Colonic mucosa (tissue), 4 donors: ENCODE measurements at places on chromosomes 13 and 19. TPM values are rescaled to one million over a fixed set of nuclear protein-coding genes. Genes with fewer than 3 reads are reported as not detected.

The MYBPC2 gene
- not detected for total RNA-seq

The INAFM1 gene
- 19.6 TPM for total RNA-seq

The ZNF667 gene
- 1.3 TPM for total RNA-seq

The CCDC169 gene
- 1.3 TPM for total RNA-seq

The ZNF787 gene
- total RNA-seq: 69.2 TPM

GRCh38 chr13:107865318-107865575, 350.1 kb downstream of the LIG4 start:
- H3K27me3 ChIP-seq: peaks cover 25% of the 10 kb centered on the region
- H3K4me3 ChIP-seq: no peak overlapping the region
- no peaks in the 10 kb centered on the region for H3K4me1 ChIP-seq
- no peak for DNase-seq
- no peaks in the 10 kb centered on the region for H3K36me3 ChIP-seq

DNA sequence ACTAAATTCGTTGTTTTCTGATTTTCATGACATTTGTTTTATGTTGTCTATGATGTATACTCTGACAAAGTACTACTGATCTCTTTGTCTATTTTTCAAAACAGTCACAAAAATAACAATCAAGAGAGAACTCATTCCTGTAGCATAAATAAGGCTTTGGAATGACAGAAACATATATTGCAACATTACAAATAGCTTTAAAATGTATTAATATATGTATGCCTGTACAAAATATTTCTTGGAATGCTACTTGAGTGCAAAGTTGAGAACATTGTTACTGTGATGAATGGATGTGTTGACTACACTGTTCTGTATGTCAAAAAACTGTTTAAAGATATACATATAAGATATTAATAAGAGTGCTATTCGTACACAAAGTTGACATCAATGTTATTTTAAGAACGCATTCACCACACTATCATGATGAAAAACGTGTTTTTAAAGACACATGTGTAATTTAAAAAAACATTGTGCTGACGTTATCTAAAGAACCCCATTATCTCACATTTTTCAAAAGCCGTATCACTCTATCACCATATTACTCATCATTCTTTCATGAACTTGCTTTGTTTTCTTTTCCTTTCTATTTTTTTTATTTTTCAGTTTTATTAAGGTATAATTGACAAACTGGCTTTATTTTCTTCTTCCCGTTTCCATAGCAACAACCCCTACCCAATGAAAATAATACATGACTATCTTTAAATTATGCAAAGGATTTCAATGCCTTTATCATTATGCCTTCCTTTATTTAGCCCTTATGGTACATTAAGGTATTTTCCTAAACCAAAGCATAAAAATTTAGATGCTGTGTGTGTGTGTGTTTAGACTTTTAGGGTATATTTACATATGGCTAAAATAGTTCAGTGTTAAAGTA, 918.8 kb downstream of the SLITRK1 start:
- no peak overlapping the region for H3K27ac ChIP-seq
- H3K36me3 ChIP-seq: no peaks in the 10 kb centered on the region
- H3K4me3 ChIP-seq: no peak overlapping the region
- DNase-seq: no peak
- H3K4me1 ChIP-seq: no peaks in the 10 kb centered on the region
- H3K27me3 ChIP-seq: no peaks in the 10 kb centered on the region

DNA sequence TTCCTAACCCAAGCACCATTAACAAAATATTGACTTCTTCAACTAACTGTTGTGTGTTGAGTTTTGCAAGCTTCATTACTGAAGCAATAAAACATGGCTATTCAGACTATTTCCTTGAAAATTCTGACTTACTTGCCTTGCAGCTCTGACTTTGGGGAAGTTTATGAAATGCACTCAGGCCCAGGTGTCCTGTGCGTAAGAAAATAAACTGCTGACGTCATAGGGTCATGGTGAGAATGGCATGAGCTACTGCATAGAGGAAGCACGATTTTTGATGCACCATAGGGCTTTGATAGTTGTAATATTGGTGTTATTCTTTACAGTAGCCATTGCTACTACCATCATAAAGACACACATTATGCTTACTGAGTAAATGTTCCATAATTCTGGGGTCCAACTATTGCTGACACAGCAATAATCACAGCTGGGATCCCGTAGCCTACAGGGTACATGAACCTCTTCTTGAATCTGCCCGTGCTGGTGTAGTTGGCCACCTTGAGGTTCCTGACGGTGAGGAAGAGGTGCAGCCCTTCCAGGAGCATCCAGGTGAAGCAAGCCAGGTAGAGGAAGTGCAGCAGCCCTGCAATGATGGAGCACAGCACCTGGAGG, 57.9 kb downstream of the MBD3L2B start:
- no peaks in the 10 kb centered on the region for H3K27me3 ChIP-seq
- no peak overlapping the region for H3K27ac ChIP-seq
- no peaks in the 10 kb centered on the region for H3K4me1 ChIP-seq
- no peaks in the 10 kb centered on the region for H3K36me3 ChIP-seq
- no peak for DNase-seq

- H3K36me3 ChIP-seq: no peaks in the 10 kb centered on the region
- no peak overlapping the region for H3K4me3 ChIP-seq
- H3K4me1 ChIP-seq: no peaks in the 10 kb centered on the region
- DNase-seq: no peak
- H3K27me3 ChIP-seq: no peaks in the 10 kb centered on the region
Measured at GRCh38 chr13:51894239-51894638, 32.5 kb downstream of the CCDC70 start.

GRCh38 chr13:110925023-110925612, 10.2 kb upstream of the ANKRD10 start:
- no peaks in the 10 kb centered on the region for H3K27me3 ChIP-seq
- H3K27ac ChIP-seq: no peak overlapping the region
- no peak overlapping the region for H3K4me3 ChIP-seq
- H3K36me3 ChIP-seq: no peaks in the 10 kb centered on the region

DNA sequence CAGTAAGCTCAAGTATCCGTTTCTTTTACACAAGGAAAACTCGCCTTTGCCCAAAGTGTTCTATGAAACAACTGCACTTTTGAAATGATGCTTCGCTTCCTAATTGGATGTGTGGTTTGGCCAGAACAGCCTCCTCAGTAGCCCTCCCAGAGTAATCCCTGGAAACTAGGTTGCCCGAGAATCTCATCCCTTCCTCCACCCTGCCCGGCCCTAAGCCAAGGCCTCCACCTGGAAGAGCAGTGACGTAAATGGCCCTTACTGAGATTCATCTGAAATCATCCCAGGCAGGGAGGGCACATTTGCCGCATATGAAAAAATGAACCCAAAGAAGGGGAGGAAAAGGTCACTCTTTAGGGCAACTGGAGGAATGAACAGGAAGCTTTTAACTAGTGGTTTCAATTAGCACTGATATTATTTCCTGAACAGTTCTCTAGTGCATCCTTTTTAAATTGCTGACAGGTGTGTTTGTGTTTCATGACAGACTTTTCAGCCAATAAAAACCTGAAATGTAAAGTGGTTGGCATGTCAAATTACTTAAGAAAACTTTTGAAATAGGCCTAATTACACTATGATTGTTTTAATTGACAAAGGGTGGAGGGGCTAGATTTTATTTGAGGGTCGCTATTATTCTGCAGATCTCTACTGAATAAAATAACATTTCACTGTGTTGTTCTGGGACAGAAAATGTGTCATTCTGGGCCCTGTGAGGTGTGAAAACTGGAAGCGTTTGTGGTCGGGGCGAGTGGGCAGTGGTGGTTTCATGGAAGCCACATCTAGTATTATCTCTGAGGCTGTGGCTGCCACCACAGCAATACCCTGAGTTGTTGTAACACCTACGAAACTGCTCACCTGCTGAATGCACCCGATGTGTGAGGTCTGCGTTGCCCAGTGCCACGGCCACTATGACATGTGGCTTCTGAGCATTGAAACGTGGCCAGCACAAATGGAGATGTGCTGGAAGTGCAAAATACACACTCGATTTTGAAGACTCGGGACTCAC, 112.1 kb downstream of the ZIC5 start:
- H3K36me3 ChIP-seq: no peaks in the 10 kb centered on the region
- H3K27ac ChIP-seq: no peak overlapping the region
- H3K4me3 ChIP-seq: no peak overlapping the region
- no peaks in the 10 kb centered on the region for H3K4me1 ChIP-seq
- peak; percentile 32 for DNase-seq

- H3K4me1 ChIP-seq: no peaks in the 10 kb centered on the region
- no peak overlapping the region for H3K27ac ChIP-seq
- no peak overlapping the region for H3K4me3 ChIP-seq
- no peak for DNase-seq
- no peaks in the 10 kb centered on the region for H3K36me3 ChIP-seq
- no peaks in the 10 kb centered on the region for H3K27me3 ChIP-seq
Measured at GRCh38 chr13:26026211-26026610, 25.6 kb downstream of the SHISA2 start.
